ENCODE measurements at places on chromosomes 1 and 21. TPM values are rescaled to one million over a fixed set of nuclear protein-coding genes. Genes with fewer than 3 reads are reported as not detected.
A peak's percentile ranks its signal among the peaks of the same experiment; 100 is the strongest.

The BMP8B gene
- total RNA-seq: 0.98 TPM

The EFNA1 gene
- total RNA-seq: 57.9 TPM

DNA sequence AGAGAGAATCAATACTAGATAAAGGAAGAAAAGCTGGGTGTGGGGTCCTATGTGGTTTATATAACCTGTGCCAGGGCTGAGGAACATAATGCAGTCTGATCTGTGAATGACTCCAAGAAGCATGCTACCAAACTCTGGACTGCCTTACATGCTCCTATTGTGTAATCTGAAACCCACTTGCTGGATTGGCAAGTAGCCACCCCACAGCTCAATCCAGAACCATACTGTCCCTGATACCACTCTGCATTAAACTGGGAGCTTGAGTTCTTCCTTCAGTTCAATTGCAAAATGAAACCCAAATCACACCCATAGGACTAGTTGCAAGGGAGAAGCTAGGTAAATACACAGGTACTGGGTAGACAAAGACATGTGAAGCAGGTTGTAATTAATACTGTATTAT is 115.4 kb upstream of the NEGR1 start:
- DNase-seq: no peak

- no peak for DNase-seq
Measured at GRCh38 chr1:4711416-4712275, 57.2 kb downstream of the AJAP1 start.

GRCh38 chr21:39197448-39198233 is 14.4 kb upstream of the PSMG1 start:
- no peak for DNase-seq

DNA sequence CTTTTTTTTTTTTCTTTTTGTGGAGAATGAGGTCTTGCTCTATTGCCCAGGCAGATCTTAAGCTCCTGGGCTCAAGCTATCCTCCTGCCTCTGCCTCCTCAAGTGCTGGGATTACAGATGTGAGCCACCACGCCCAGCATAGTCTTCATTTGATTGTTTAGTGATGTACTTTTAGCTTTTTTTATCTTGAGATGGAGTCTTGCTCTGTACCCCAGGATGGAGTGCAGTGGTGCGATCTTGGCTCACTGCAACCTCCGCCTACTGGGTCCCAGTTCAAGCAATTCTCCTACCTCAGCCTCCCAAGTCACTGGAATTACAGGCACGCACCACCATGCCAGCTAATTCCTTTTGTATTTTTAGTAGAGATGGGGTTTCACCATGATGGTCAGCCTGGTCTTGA is 24.0 kb upstream of the LRRC3 start:
- DNase-seq: no peak

- peak; percentile 67 for DNase-seq
Measured at GRCh38 chr1:152981146-152981871, 2.6 kb upstream of the SPRR1A start.

DNA sequence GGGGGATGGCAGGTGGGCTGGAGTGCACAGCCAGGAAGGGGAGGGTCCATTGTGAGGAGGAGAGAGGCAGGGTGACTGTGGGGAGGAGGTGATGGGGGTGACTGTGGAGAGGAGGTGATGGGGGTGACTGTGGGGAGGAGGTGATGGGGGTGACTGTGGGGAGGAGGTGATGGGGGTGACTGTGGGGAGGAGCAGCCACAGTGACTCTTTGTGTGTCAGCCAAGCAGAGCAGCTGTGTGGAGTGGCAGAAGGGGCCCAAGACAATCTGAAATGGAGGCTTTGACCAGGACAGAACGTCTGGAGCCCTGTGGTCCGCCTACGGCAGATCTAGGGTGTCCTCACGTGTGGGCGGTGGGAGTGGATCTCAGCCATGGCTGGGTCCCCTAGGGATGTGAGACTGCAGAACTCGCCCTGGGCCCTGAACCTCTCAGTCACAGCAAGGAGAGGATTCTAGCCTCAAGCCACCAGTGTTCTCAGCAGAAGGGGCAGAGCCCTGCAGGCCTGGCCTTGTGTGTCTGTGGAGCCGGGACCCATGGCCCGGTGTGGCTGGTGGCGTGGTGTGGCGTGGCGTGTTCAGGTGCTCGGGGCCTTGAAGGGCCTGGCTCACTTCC is 81.5 kb downstream of the OBSCN start:
- DNase-seq: no peak

The LYST gene
- 52.1 TPM for total RNA-seq

GRCh38 chr1:217747156-217747769 is 116.1 kb downstream of the SPATA17 start:
- no peak for DNase-seq

DNA sequence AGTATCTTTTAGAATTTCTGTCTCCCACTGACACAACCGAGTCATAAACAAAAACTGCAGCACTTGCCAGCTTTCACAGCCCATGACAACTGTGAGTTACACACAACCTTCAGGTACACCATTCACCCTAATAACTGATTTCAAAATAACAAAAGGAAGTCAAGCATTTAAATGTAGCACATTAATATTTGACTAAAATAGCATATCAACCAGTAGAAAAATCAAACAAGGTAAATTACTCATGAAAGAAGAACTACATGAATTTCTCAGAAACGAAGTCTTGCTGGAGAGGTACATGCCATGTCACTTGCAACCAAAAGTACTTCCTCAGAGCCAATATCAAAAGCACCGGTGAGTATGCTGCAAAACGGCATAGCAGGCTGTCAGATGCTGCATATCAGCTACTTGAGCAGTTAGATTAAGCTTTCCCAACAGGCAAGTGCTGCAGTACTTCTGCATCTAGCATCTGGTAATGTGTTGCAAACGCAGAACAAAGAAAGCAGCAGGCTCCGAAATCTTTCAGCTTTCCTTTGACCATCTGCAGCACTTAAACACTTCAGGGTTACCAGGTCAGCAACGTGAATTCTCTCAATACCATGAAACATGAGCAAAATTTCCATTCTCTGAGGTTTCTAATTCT is 223.2 kb downstream of the SMYD3 start:
- no peak for DNase-seq

GRCh38 chr1:220711056-220711809 is 21.1 kb downstream of the C1orf115 start:
- no peak for DNase-seq

The BRINP3 gene
- not detected for total RNA-seq

DNA sequence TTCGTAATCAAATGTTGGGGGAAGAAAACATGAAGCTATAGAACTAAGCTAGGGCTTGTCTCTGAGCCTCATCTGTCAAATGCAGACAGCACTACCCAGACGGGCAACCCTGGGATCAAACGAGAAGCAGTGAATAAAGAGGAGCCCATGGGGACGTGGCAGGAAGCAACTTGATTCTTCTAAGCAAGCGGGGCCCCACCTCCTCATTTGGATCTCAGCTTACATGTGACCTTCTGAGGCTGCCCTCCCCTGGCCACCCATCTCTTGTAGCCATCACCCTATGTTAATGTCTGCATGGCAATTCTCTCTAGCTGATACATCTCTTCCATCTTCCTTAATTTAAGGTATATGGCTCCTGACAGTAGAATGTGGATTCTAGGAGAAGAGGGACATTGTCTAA is 171.3 kb downstream of the IGSF21 start:
- no peak for DNase-seq

DNA sequence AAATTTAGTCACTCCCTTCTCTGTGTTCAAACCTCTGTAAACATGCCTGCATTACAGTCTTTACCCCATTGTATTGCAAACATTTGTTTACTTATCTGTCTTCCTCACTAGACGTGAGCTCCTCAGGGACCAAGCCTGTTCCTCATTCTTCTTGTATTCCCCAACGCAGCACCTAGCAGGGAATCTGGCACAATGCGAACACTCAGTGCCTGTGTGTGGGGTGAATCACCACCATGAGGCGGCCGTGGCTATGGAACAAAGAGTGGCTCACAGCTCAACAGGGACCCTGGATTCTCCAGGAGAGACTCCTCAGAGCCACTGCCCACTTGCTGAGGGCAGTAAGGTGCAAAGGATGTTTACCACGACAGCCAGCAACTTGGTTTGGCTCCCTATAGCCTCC is 95.9 kb downstream of the DDX20 start:
- DNase-seq: no peak

GRCh38 chr1:14910984-14911721 is 242.4 kb upstream of the TMEM51 start:
- DNase-seq: no peak

DNA sequence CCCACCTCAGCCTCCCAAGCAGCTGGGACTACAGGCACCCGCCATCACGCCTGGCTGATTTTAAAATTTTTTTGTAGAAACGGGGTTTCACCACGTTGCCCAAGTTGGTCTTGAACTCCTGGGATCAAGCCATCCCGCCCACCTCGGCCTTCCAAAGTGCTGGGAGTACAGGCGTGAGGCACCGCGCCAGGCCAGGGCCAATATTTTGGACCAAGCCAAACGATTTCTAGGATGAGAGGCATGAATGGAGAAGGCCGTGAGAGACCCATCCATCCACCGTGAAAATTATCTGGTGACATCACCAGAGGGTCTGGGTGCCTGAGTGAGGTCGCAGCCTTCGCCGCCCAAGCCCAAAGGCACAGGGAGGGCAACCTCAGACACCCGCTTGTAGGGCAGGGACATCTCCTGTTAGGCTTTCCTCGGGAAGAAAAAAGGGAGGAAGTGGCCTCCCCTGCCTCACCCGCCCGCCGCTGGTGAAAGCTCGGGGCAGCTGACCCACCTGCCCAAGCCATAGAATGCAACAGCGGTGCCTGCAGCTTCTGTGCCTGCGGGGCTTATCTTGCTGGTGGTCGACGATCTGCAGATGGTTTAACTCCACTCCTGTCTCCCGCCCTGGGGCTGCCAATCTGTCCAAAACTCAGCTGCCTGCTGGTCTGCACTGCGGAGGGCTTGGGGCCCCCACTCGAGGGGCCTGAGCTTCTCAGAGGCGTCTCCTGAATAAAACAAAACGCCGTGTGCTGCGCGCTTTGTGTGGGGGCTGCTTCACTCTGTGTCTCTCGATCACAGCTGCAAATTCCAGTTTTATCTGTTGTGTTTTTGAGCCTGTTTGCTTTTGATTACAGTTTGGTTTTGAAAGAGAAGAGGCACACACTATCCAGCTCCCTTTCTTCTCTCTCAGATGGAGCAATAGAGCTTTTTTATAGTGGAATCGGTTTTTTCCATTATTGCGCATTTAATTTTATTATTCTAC is 85.8 kb downstream of the MRPS6 start:
- no peak for DNase-seq

DNA sequence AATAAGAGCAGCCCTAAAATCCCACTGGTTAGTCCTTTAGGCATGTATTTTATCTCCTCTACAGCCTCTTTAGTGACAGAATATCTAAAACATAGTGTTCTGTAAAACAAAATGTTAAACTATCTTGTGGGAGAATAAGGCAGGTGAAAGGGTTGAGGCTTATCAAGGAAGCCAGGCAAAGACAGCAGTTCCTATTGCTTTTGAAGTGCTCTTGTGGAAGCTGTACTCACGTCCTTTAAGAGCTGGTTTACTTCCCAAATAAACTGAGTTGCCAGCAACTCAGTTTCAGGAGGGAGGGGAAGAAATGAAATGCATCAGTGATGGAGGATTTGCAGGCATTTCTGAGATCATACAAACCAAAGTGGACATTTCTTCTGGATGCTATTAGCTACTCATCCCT is 529.6 kb upstream of the ZRANB2 start:
- DNase-seq: no peak

The FLVCR1 gene
- total RNA-seq: 5.6 TPM

- no peak for DNase-seq
Measured at GRCh38 chr1:247330548-247331171, 1.0 kb downstream of the ZNF496 start.

DNA sequence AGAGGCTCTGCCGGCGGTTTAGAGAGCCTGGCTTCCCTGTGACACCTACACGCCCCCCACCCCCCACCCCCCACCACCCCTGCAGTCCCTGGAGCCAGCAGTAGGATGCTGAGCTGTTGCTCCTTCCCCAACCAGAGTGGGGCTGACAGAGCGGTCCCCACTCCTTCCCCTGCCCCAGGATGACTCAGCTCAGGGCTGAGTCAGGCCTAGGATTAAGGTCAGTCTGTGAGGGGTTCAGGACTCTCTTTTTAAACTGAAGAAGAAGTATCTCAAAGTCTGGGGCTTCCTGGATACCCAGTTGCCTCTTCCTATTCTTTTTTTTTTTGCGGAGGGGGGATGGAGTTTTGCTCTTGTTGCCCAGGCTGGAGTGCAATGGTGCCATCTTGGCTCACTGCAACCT is 19.1 kb downstream of the DMBX1 start:
- no peak for DNase-seq

- DNase-seq: no peak
Measured at GRCh38 chr1:182794676-182795201, 5.2 kb downstream of the NPL start.

GRCh38 chr1:226545836-226546596 is 2.5 kb upstream of the STUM start:
- no peak for DNase-seq

GRCh38 chr1:92989936-92990583 is 28.8 kb upstream of the DIPK1A start:
- no peak for DNase-seq

DNA sequence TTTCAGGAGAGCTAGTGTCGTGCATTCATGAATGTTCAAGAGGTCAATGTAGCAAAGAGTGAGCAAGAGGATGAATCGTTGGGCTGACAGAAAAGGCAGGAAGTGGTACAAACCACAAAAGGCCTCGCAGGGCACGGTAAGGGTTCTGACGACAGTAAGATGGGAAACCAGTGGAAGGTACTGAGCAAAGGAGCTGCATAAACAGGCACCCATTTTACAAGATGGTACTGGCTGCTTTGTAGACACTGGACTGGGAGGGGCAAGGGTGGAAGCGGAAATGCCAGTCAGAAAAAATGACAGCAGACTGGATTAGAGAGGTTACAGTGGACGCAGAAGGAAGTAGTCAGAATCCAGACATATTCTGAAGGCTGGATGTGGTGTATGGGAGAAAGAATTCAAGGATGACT is 123.5 kb downstream of the PTPN14 start:
- no peak for DNase-seq

GRCh38 chr1:207822602-207823451 is 71.0 kb downstream of the CD46 start:
- no peak for DNase-seq

DNA sequence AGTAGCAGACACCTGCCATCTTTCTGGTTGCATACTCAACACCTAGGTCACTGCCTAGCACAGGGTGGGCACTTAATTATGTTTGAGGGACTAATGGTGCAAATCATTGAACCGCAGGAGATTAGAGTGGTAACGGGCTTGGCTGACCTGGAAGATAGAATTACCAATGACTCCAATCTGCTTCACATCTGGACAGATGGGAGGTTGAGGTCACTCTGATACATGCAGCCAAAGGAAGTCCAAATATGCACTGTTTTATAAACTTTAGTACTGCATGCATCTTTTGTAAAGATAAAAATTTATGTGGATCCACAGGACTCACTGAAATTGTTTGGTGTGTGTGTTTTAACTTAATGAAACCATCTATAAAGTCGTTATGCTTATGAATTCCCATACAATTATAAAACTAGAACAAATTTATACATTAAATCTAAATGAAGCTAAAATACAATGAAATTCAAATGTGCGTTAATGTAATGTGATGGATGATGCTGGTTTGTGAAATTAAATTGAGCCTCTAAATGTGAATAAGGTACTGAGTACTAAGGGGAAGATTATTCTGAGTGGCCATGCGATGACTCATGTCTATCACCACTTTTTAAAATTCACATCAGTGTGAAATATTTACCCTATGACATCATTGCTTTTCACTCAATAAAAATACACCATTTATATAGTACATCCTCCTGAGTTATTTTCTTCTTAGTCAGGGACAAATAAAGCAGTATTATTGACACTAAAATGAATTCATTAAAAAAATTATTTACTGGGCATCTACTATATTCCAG is 224.7 kb upstream of the FAM78B start:
- DNase-seq: no peak

The AK5 gene
- total RNA-seq: 6.9 TPM

All from vagina (tissue), 2 donors.